ENCODE measurements at places on chromosomes 3 and 15.
A peak's percentile ranks its signal among the peaks of the same experiment; 100 is the strongest.

DNA sequence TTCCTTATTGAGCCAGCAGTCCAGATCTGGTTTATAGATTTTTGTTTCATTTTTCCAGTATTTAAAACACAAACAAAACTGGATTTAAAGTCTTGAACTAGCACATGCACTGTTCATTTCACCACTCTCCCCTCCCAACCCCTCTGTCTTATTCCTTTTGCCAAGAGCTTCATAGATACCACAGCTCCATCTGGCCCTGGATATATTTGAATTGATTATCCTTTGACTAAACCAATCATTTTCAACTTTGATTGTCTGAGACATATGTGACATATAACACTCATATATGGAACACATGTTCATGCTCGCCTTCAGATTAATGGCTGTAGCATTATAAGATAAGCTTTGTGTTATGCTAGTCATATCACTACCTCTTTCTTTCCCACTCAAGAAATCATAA, 376.6 kb upstream of the NAALADL2 start:
- DNase-seq = no peak

- no peak for DNase-seq
Observed at GRCh38 chr15:60733196-60733595, 254.3 kb upstream of the ICE2 start.

GRCh38 chr15:45829336-45830153, 194.7 kb downstream of the SQOR start:
- no peak for DNase-seq

DNA sequence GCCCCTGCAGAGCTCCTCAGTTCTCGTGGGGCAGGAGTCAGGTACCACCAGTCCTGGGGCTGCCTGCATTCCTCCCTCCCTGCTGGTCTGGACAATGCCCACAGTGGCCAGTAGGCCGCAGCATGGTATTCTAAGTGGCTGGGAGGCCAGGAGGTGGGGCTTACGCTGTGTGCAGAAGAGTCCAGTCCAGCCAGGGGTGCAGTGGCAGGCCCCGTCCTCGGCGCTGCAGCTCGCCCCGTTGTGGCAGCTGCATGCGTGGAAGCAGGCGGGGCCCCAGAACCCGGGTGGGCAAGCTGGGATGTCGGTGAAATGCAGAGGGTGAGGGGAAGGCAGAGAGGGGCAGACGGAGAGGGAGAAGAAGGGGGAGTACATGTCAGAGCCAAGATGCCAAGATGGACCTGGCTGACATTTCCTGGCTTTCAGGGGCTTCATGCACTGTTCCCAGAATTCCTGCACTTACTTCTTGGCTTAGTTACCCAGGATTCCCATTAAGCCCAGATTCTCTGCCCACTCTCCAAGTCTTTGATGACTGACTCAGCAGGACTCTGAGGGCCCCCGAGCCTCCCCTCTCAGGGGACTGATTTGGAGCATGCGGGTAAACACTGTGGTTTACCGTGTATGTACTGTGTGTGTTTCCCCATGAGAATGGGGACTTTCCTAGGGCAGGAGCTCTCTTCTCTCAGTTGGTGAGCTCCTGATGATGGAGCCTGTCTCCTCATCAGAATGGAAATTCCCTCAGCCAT, 47.5 kb downstream of the RAB11A start:
- peak; percentile 90 for DNase-seq

DNA sequence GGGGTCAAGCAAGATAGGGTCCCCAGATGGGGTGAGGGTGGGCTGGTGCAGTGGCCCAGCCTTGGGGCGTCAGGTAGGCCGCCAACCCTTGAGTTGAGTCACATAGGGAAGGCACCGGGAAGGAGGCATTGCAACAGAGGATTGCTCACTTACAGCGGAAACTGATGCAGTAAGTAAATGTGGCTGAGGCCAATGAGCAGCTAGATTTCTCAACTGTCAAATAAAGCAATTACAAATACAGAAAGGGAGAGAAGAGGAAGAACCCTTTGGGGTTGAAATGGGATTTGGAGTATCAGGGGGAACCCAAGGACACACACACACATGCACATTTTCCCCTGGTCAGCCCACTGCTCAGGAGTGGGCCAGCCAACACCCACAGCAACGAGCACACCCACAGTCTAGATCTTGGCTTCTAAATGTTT, 44.0 kb downstream of the CHSY1 start:
- no peak for DNase-seq

DNA sequence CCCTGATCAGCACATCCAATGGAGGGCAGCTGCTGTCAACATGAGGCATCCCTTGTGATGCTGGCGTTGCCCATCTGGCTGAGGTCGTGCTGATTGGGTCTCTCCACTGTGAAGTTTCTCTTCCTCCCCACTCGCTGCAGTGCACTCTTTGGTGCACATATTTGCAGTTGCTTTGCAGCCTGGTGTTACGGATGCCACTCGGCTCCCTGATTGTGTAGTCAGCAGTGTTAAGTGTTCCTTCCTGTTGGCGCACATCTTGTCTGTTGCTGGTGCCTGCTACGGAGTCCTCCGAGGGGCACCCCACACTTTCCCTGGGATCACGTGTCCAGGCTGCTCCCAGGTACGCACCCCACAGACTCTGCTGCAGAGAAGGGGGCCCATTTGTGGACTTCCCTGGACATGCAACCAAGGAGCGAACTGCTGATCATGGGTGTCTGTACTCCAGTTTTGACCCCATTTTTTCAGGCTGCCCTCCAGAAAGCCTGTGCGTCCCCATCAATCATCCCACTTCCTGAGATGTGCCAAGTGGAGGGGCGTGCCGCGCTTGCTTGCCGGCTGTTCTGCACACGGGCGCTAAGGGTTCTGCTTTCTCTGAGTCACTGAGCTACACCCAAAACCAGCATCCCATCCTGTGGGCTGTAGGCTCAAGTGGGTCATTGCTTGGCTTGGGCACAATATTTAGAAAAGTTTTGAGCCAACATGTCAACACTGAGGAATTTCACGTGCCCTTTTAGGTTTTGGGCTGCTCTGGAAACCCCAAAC, 98.6 kb downstream of the FBLN2 start:
- DNase-seq = no peak

- no peak for DNase-seq
Observed at GRCh38 chr3:112651516-112651915, 10.6 kb upstream of the CCDC80 start.

GRCh38 chr3:6994081-6994668, 133.3 kb downstream of the GRM7 start:
- peak; percentile 23 for DNase-seq

DNA sequence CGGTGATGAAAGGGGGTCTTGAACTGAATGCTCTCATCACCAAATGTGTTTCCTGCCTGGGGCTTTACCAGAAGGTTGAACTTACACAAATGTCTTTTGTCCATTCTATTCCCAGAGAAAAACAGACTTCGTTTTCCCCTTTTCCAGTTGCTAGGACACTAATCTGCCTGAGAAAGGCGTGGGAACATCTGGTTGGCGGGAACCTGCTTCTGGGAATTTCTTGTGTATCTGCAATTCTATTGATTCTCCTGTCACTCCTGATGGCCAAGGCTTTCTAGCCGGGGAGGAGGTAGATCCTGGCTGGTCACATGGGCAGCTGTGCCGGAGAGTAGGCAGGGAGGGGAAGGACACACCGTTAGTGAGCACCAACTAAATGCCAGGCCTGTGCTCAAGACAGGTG, 31.1 kb upstream of the CCDC174 start:
- DNase-seq = no peak

DNA sequence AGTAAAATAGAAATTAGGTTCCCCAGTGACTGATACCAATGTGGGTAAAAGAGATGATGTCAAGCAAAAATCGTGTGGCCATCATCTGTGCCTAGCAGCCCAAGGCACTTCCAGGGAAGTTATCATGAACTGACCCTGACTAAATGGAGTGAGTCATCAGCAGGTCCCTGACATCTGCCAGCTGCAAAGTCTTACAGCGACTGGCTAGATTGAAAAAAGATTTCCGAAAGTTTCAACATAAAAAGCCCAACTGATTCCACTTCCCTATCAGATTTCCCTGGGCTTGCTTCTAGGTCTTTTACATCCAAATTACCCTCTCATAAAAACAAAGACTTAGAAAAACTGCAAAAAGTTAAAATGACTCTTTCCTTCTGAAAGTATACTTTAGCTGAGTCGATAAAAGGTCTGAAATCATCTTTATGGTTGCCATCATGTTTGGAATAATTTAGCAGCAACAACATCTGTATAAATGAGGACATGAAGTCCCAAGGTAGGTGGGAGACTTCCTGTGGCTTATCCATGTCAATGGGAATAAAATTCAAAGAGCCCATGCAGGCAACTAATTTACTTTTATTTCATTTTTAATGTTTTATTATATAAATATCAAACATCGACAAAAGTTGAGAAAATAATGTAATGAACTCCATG, 342.8 kb downstream of the ERC2 start:
- no peak for DNase-seq

DNA sequence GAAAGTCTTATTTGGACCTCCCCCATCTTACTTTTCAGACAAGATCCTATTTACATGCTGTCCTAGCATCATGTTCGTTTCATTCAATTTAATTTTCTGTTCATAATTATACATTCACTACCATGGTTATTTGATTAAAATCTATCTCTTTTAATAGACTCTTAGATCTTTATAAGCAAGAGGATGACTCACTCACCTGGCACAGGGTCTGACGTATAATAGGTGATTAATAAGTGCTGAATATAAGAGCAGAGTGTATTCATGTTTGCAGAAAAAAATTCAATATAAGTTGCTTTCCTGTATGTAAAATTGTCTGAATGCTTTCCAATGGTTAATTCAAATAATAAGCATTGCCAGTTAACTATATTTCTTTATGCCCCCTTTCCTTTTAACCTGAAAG, 165.5 kb upstream of the CBLB start:
- no peak for DNase-seq

- no peak for DNase-seq
Observed at GRCh38 chr15:27956285-27956684, 142.8 kb downstream of the OCA2 start.

DNA sequence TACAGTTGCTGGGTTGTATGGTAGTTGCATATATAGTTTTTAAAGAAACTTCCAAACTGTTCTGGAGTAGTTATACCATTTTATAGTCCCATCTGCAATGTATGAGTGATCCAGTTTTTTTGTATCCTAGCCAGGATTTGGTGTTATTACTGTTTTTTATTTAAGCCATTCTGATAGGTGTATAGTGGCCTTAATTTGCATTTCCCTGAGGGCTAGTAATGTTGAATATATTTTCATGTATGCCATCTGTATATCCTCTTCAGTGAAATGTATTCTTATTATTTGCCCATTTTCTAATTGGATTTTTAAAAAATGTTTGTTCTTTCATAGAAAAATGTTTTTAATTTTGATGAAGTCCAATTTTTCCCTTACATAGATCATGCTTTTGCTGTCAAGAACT, 29.2 kb downstream of the PXK start:
- DNase-seq = no peak

DNA sequence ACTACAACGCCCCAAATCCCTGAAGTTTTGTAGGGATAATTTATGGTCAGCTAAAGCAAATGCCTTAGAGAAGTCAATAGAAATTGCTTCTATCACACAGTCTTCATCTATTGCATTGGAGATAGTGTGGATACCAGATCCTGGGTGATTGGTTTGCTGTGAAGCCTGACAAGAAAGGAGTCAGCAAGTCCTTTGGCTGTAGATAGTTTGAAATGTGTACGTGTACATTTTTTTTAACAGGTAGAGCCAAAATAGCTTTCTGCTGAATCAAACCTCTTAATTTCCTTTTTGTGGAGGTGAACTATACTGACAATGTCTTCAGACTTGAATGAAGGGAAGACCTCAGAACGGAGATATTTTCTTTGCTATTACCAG, 312.3 kb downstream of the ZBBX start:
- no peak for DNase-seq

DNA sequence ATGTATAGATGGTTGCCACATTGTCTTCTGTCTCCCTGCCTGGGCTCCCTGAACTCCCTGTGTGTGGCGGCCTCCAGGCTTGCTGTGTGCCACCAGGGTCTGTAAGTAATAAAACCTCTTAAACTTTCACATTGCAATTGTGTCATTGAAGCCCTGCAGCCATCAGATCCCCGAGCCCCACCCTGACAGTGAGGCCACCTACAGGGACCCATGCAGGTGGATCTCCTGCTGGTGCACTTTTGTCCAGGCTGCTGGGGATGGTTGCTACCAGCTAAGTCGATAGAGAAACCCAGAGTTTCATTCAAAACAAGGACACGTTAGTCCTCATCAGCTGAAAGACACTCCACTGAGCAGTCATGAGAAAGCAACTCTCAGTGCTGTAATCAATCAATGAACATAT, 133.6 kb upstream of the PRICKLE2 start:
- peak; percentile 43 for DNase-seq

GRCh38 chr3:187456250-187456649, 88.1 kb downstream of the RTP4 start:
- no peak for DNase-seq

DNA sequence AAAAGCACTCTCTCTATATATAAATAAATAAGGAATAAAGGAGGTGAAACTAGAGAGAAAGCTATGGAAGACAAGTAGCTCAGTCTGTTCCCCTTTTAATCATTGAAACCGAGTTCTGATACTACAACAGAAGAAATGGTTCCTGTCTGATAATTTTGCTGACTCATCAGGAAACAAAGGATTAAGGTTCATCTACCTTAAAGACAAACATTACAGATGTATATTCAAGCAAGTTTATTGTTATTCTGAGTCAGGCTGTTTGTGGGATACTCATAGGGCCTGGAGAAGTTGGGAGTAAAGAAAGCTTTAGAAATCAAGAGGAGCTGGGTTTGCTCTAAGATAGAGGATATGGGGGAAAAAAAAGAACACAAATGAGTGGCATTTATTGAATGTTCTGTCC, 566.0 kb downstream of the ROBO2 start:
- no peak for DNase-seq

GRCh38 chr3:46215810-46216414, 7.8 kb upstream of the CCR1 start:
- DNase-seq = no peak

DNA sequence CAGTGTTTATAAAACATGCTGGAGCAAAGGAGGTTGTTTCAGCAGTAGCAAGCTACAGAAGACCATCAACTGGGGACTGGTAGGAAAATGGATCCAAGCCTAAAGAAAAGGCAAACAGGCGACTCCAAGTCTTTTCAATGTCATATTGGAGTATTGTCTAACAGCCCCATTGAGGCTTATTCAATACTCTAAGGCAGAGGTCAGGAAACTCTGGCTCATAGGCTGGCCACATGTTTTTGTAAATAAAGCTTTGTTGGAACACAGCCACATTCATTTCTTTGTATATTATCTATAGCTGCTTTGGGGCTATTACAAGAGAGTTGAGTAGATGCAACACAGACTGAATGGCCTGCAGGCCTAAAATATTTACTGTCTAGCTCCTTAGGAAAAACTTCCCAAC, 77.5 kb downstream of the RPL22L1 start:
- no peak for DNase-seq

GRCh38 chr3:185984203-185984602, 46.4 kb upstream of the TRA2B start:
- no peak for DNase-seq

Data from GM12865 (cell line).